CD4-positive, CD25-positive, alpha-beta regulatory T cell (primary cell): ENCODE measurements at places on chromosomes 6 and 20. TPM values are rescaled to one million over a fixed set of nuclear protein-coding genes. Genes with fewer than 3 reads are reported as not detected.

The ECT2L gene
- total RNA-seq = not detected

The STK35 gene
- 15.7 TPM for total RNA-seq

The RNF39 gene
- not detected for total RNA-seq

The MMP24 gene
- total RNA-seq = not detected
